Calu3 (cell line): ENCODE measurements at places on chromosomes 7 and 10.

DNA sequence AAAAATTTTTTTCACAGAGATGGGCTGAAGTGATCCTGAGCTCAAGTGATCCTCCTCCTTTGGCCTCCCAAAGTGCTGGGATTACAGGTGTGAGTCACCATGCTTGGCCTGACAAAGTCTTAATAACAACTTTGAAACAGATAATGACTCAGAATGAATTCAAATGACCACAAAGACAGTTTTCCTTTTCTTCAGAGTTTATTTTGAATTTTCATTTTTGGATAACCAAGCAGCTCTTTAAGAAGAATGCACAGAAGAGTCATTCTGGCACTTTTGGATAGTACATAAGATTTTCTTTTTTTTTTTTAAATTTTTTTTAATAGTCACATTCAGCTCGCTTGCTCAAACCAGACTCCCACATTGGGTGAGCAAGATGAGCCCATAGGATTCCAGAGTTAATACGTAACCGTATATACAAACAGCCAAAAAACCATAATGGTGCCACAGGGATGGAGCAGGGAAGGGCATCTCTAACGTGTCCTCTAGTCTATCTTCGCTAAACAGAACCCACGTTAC, 43.0 kb upstream of the NMT2 start:
- DNase-seq = no peak

DNA sequence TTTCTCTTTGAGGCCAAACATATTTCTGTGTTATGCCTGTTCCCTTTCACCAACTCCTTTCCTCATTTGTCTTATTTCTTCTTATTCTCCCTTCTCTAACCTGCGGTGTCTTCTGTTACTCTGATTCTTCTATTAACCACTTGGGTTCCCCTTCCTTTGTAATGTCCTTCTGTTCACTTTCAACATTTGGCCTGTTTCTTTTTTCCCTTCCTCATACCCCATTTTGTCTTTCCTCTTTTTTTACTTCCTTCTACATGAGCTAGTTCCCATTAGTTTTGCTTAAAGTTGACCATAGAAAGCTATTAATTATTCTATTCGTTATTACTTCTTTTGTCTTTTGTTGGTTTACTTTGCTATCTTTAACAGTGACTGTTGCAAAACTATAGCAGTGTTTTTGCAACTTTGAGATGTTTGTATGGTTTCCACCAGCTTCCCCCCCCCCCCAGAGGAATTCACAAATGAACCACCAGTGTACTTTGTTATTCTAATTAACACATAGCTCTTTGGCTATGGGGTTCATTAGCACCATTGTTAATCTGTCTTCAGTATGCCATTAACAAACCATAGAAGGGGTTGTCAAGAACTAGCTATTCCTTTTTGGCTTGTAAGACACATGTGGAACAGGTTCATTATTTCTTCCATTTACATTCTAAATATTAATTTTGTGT, 2.9 kb downstream of the LRGUK start:
- no peak for DNase-seq

DNA sequence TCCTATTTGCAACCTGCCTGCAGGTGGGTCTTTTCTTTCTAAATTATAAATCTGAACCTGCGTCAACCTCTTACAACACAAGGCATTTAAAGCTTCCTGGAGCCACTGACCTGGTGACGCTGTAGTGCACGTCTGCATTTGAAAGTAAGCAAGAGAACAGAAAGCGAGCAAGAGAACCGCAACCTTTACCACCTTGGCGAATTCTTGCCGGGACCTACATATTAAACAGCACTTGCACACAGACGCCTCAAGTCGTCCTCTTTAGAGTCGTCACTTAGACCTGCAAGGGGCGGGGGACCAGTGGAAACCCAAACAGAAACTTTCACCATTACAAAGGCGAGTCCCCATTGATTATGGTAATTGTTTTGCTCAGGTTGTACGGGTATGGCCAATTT, 9.5 kb downstream of the GLI3 start:
- DNase-seq = no peak

DNA sequence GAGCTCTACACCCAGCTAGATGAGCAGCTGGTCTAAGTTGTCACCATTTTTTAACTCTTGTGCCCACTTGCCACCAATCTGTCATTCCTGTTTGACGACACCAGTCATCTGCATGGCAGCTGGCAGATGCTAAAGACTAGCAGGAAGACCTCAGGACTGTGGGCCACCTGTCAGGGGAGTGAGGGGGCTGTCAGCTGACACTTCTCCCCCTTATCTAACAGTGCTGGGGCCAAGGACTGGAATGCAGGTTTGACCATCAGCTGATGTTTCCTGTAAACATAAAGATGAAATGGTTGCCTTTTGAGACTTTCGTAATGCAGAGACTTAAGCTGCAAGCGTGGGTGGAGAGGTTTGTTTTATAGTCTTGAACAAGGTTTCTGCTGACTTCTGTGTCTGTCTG, 93.5 kb downstream of the WNT2 start:
- DNase-seq = no peak

DNA sequence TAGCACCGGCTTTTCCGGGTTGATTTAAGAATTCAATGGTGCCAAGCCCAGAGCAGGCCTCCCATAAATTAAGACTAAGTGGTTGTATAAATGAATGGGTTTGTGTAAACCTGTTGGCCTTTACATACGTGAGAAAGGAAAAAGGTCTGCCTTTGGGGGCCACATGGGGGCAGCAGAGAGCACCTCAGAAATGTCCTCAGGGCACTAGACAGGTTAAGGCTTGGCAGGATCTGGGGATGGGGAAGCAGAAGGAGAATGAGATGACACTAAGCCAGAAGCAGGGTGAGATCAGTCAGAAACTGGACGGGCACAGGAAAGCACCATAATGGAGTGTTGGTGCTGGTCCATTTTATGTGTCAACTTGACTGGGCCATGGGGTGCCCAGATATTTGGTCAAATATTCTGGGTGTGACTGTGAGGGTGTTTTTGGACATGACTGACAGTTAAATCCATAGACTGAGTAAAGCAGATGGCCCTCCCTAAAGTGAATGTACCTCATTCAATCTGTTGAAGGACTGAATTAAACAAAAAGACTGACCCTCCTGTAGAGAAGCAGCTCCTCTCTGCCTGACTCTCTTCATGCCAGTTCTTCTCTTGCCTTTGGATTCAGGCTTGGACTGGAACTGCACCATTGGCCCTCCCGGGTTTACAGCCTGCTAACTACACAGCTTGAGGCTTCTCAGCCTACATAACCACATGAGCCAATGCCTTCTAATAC, 58.9 kb downstream of the FRMPD2 start:
- DNase-seq = peak; percentile 73

GRCh38 chr10:570628-571163, 118.8 kb downstream of the DIP2C start:
- DNase-seq = no peak

DNA sequence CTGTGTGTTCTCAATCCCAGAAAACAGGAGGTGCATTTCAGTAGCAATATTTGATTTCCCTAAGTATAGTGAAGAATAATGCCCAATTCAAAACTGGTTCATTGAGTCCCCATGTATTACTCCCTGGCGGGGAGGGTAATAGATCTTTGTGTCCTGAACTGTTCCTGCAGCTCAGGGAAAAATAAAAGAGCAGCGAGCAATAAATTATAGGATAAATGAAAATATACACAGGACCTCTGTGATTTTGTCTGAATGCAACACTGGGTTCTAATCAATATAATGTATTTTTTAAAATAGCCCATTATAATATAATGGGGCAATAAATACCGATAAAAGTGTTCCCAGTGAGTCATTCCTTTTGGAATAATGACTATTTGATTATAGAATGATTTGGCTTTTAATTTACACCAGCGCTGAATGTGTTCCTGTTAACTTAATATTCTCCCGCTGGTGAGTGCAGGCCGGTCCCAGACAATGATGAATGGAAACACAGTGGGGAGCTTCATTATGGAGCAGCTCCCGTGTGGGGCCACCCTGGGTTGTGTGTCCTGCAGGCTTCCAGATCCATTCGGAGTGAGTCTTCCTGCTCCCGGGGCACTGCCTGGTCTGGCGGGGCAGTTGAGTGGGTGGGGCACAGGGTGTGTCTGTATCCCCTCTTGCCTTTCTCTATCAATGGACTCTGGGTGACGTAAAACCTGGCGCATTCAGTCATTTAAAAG, 263.1 kb downstream of the ACTR3B start:
- DNase-seq = no peak

DNA sequence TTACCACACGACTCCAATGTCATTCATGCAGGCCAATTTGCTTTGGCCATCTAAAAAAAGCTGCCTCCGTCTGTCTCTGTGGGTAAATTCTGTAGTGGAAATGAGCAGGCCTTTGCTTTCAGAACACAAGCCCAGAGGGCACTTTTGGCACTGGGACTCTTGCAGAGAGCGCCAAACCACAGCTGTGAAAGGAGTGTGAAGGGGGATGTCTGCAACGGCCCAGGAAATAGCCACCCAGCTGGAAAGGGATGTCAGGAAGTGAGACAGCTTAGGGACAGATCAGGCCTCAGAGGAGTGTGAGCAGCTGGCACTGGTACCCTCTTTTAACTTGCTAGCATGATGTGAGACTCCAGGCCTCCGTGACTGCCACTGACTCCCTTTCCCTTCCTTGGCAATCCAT, 152.4 kb downstream of the DKK1 start:
- no peak for DNase-seq

GRCh38 chr10:132143162-132143561, 43.6 kb upstream of the DPYSL4 start:
- no peak for DNase-seq

- no peak for DNase-seq
These were observed 574.4 kb downstream of the TNS3 start for GRCh38 chr7:47007471-47007870.

GRCh38 chr7:108004220-108005142, 1.5 kb upstream of the LAMB1 start:
- DNase-seq = peak; percentile 62

DNA sequence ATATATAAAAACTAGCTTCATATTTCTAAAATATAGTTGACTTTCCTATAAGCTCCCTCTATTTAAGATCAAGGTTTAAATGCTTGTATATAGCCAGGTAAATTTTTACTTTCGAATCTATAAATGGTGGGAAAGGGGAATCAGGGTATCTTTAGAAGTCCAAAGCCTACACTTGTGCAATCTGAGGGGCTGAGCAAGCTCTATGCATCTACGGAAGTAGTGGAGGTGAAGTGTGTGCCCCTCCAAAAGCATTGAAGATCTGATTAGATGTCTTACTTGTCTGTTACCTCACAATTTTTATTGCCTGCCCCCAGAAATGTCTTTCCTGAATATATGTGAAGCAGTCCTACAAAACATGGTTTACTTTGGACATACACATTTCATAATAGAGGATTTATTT, 1.6 kb downstream of the AKAP9 start:
- DNase-seq = no peak

DNA sequence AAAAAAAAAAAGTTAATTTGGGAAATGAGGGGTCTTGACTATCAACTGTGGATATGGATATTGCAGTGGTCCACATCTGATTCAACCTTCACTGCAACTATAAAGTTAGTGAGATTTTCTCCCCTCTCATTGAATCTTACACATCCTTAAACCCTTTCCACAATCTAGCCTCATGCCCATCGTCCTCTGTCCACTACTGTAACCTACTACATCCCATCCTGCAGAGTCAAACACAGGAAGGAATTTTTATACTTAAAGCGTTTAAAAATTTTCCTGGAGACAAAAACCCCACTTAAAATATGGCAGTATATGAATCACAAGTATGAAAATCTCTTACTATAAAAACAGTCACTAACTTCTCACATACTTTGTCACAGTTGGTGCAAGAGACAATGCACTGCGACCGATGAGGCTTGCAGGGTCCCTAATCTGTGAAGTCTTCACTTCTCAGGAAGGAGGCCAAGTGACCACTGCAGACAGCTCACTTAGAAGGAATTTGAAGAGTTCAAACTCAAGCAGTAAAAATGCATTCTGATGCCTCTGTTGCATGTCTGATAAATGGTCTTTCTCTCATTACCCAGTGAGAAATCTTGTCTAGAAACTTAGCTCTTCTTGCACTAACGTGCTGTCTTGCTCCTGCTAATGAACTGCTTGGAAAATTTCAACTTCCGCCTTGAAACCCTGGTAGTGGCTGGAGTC, 50.3 kb upstream of the ST8SIA6 start:
- DNase-seq = no peak

GRCh38 chr10:125039354-125039769, 97.4 kb downstream of the ZRANB1 start:
- no peak for DNase-seq

DNA sequence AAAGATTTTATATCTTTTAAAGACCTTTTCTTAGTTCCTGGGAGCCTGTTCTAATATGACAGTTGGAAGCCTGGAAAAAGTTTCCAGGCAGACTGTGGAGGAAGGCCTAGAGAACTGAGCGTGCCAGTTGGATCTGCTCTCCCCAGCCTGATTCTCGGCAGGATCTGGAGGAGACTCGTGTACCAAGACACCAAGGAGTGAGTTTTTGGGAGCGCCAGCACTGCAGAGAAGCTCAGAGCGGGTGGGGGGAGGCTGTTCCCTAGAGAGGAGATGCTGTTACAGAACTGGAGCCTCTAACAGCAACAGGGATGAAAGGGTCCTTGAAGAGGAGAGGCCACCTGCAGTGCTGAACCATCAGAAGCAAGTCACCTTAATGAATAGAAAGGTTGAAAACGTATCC, 52.9 kb downstream of the LYZL2 start:
- no peak for DNase-seq
